ENCODE measurements at places on chromosomes 6 and 20. TPM values are rescaled to one million over a fixed set of nuclear protein-coding genes. Genes with fewer than 3 reads are reported as not detected.

GRCh38 chr20:10476319-10476724, 41.2 kb downstream of the SLX4IP start:
- no peaks in the 10 kb centered on the region for H3K27me3 ChIP-seq
- H3K4me3 ChIP-seq: no peak overlapping the region

- no peak overlapping the region for H3K4me3 ChIP-seq
- peak; percentile 54 for DNase-seq
- H3K36me3 ChIP-seq: peaks cover 7% of the 10 kb centered on the region
These were observed 13.2 kb downstream of the DNAJC5 start for GRCh38 chr20:63908008-63908682.

GRCh38 chr20:61895686-61896057, 170.0 kb downstream of the TAF4 start:
- H3K27me3 ChIP-seq: no peaks in the 10 kb centered on the region
- H3K36me3 ChIP-seq: no peaks in the 10 kb centered on the region
- H3K4me3 ChIP-seq: no peak overlapping the region
- no peak for DNase-seq
- no peaks in the 10 kb centered on the region for H3K4me1 ChIP-seq

TXLNB gene
- total RNA-seq: not detected

CYP39A1 gene
- 7.9 TPM for total RNA-seq

HLA-DQB1 gene
- total RNA-seq: 2.0 TPM
